Fibroblast of skin of left quadriceps (primary cell): ENCODE measurements at places on chromosomes 5 and 9.

GRCh38 chr5:172303572-172304335 lies 20.2 kb upstream of the UBTD2 start:
- DNase-seq: no peak

DNA sequence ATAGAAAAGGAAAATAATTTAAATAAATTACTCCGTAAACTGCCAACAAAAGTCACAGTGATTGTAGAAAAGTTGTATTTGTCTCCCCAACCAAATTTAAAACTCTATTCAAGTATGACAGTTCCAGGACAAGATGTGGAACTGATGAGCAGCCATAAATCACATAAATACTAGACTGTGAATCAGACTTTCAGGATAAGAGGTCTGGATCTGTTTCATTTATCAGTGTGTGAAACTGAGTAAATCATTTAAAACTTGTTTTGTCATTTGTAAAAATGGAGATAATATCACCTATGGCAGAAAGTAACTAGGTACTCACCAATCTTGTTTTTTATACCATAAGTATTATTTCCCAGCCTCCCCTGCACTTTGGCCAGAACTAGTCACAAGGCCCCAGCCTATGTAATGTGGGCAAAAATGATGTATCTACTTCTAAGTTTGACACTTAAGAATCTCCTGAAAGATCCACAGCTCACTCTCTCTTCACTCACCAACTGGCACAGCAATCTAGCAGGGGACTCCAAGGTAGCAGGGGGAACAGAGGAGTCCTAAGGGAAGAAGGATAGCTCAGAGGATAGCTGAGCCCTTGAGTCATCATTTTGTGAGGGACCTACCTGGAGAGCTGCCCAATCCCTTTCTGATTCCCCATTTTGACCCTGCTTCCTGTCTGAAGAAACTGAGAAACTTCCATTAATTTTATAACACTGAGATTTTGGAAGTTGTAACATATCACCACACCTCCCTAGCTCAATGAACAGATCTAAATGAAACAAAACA lies 31.6 kb downstream of the TMEM161B start:
- no peak for DNase-seq

GRCh38 chr9:133533857-133534256 lies 647 bp upstream of the ADAMTSL2 start:
- no peak for DNase-seq

GRCh38 chr5:147575598-147575997 lies 65.7 kb upstream of the DPYSL3 start:
- no peak for DNase-seq

DNA sequence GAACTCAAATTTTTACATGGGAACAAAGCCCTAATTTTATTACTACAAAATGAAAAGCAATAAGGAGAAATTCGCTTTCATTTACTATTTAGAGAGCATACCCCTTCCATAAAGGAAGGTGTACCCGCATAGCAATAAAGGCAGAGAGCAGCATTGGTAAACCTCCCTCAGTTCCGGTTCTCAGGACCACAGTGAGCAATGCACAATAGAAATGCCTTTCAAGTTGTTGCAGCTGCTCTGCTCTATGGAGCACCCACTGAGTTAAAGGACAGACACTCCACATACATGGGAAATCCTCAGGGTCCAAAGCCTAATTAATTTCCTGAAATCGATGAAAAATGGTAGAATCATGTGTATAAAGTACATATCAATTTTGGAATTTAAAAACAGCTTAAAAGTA lies 89.9 kb upstream of the MPDZ start:
- DNase-seq: no peak

DNA sequence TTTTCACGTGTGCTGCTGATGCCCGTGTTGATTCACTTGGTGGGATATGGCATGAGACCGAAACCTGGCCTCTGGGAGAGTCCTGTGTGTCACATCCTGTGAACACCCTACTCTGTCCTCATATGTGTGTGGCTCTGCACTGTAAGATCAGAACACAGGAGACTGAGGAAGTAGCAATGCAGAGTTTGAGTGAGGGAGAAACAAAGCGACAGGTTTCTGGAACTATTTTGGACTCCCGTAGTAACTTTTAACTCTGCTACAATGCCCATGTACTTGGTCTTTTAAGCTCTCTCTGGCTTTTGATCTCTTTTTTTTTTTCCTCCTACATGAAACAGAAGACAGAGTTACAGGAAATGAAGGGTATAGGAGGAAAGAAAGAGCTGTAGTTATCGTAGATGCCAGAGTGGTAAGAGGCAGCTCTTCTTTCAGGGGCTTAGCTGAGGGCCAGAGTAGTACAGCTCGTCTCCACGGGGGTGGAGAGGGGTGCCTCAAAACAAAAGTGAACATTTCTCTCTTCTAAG lies 26.6 kb downstream of the GRAMD2B start:
- DNase-seq: no peak

GRCh38 chr5:65413822-65414221 lies 67.9 kb downstream of the ADAMTS6 start:
- DNase-seq: no peak

- DNase-seq: no peak
Measured at GRCh38 chr5:179864686-179865085, 6.1 kb upstream of the MRNIP start.

GRCh38 chr9:125990186-125990792 lies 243.1 kb downstream of the PBX3 start:
- DNase-seq: no peak

DNA sequence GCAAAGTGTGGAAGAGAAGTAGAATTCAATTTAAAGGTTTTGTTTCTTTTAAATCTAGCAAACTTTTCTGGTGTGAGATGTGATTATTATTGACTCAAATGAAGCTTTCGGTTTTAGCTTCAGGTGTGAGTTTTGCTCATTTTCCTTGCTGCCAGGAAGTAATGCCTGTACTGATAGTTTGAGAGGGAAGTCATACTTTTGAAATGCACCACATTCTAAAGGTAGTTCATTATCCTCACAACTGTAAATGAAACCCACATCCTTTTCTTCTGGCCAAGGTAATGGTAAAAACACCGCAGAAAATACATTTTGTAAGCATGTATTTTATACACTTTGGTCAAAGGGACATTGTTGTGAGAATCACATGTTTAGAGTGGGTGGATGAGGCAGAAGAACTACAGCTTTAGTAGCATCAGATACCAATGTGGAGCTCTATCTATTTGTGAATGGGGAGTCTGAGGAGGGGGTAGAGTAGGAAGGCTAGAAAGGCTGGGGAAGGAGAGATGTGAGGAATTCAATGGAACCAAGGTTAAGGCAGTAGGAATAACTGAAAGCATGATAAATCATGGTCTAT lies 167.0 kb upstream of the CDKN2B start:
- no peak for DNase-seq

DNA sequence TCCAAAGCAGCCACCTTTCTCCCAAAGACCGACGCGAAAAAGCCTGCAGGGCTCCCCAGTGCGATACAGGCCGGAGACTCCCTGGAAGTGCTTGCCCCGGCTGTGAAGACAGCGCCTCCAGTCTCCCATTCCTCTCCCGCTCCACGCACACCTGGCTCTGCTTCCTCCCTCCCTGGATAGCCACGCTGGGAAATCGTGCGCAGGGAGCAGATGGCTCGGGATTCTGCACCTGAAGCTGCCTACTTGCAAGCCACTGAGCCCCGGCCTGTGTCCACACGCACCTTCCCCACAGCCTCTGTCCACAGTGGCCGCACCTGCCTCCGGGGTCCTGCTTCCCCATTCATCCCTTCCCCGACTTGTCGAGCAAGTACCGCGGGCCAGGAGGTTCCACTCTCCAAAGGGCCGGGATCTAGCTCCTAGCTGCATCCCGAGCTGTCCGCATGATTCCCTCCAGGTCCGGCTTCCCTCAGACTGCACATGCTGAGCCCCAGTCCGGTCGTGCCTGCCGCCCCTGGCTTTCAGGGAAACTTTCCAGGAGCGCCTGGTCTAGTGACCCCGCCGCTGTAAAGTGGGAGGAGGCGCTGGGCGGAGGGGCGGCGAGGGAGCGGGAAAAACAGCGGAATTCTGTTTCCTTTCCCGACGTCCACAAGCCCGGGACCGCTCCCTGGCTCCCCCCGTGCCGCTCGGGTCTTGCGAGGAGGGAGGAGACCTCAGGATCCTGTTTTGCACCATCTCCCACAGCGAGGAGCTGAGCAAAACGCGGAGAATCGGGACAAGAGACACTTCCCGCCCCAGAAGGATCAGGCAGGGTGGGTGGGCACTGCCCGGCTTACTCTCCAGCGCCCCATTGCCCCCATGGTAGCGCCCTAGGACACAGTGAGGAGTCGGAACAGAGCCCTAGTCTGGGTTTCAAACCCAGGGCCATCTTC lies 2.0 kb downstream of the SEMA6A start:
- no peak for DNase-seq

DNA sequence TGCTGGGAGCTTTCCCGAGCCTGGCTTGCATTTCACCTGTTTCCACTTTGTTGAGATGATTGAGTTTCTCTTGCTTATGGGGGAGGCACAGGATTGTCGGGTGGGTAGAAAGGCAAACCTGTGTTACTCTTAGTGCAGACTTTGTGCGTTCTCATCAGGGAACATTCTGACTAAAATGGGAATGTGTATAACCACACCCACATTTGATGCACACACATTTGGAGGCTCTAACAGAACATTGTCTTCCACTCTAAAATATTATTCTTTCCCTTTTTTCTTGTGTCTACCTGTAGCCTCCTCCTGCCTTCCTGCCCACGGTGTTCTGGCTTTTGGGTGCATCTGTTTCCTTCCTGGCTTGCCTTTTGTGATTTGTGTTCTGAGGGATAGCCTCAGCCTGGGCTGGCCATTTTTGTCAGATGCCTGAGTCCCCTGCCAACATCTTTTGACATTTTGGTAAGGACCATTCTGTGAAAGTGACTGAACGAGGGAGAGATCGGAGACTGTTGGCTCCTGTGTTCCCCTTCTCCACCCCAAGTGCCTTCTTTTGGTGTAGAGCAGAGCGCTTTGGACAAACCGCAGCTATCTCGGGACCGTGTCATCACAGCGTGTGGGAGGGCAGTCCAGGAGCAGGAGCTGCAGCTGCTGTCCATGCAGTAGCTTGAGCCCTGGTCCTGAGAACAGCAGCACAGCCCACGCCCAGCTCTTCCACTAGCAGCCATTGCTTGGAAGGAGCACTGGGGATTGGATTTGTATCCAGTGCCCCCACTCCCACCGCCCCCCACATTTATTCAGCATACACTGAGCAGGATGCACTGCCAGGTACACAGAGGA lies 101.4 kb downstream of the ARHGAP26 start:
- DNase-seq: no peak

DNA sequence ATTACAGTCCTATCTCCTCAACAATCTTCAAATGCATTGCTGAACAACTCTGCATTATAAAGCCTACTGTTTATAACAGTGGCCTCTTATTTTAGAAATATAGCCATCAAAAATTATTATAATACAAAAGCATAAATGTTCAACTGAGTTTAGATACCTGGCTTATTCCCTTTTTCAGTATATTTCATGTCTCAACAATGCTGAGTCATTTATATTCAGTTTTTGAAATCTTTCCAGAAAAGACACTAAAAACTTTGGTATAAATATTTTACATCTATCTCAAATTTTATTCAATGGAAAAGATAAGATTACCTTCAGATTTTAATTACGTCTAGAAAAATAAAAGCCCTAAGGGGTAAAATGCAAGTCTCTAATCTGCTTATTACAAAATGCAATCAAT lies 37.9 kb downstream of the LURAP1L start:
- no peak for DNase-seq

- DNase-seq: no peak
Measured at GRCh38 chr9:29214690-29215253, 1641.5 kb upstream of the C9orf72 start.

- no peak for DNase-seq
Measured at GRCh38 chr9:115804206-115804605, 349.4 kb upstream of the PAPPA start.
